ENCODE measurements at places on chromosomes 12 and 14.

GRCh38 chr12:109482894-109483293, 5.5 kb downstream of the UBE3B start:
- DNase-seq = no peak

- DNase-seq = no peak
Observed at GRCh38 chr12:71710276-71711125, 24.6 kb downstream of the TMEM19 start.

- no peak for DNase-seq
Observed at GRCh38 chr12:124827588-124828184, 36.0 kb downstream of the SCARB1 start.

DNA sequence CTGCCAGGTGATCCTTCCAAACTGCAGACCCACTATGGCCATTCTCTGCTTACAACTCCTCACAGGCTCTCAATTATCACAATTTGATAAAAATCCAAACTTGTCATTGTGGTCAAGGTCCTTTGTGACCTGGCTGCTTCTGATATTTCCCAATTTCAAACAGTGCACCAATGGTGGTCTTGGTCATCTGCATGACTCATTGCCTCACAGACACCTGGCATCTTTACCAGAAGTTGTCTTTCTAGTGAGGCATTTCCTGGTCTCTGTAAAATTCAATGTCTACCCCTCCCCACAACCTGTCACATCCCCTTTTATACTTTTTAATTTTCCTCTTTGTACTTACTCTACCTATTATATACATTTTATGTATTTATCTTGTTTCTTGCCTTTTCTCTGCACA, 17.8 kb upstream of the PAPOLA start:
- no peak for DNase-seq

DNA sequence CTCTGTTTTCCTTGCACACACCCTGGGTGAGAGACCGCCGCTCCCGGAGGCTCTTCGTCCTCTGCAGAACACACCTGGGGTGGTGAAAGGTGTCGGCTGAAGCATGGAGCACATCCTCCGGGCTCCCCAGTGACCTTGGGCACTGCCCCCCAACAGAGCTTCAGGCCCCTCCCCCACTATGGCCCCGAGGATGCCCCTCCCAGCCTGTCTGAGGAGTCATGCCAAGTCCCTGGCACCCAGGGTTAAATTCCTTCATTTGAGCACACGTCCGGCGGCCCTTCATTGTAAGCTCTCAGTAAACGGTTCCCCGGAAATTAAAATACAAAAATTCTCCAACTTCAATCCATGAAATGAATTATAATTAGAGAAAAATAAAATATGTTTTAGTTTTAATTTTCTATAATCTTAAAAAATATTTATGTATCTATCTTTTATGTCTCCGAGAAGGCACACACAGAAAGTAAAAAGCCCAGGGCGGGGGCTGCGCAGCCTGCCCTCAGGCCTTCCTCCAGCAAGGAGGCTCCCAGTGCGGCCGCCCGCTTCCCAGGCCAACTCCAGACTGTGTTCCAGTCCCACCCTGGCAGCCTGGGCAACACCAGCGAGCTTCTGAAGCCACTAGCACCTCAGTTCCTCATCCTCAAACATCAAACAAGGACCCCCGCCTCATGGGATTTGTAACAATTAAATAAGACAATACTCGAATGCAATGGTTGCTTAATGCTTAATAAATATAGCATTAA, 63.5 kb downstream of the TMEM132D start:
- no peak for DNase-seq

GRCh38 chr12:19273482-19274330, 144.2 kb downstream of the PLEKHA5 start:
- DNase-seq = peak; percentile 45

DNA sequence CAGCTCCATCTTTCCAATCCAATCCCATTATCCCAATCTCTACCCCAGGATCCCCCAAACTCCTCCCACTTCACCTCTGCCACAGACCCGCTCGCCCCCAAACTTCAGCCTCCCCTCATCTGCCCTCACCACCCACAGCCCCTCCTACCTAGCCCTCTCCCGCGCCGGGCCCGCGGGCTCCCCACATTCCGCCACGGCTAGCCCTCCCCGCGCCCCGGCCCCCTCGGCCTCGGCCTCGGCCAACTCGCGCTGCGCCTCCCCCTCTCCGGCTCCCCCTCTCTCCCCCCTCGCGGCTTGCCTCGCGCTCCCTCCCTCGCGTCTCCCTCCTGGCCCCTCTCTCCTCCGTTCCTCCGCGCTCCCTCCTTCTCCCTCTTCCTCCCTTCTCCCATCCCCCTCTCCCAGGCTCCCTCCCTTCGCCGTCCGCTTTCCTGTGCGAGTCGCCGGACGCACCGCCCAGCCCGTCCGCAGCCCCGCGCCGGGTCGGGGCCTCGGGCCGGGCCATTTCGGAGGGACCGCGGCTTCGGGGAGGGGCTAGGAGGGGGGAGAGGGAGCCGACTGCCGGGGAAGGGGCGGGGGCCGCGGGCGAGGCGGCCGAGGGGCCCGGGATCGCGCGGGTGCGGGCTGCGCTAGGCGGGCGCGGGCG, at the start of gene ATN1:
TSS of gene ATN1 (plus strand) at position 581 of the 643 bp plus-strand sequence. CDS start 6,043 bp downstream, outside the sequence.
- no peak for DNase-seq

DNA sequence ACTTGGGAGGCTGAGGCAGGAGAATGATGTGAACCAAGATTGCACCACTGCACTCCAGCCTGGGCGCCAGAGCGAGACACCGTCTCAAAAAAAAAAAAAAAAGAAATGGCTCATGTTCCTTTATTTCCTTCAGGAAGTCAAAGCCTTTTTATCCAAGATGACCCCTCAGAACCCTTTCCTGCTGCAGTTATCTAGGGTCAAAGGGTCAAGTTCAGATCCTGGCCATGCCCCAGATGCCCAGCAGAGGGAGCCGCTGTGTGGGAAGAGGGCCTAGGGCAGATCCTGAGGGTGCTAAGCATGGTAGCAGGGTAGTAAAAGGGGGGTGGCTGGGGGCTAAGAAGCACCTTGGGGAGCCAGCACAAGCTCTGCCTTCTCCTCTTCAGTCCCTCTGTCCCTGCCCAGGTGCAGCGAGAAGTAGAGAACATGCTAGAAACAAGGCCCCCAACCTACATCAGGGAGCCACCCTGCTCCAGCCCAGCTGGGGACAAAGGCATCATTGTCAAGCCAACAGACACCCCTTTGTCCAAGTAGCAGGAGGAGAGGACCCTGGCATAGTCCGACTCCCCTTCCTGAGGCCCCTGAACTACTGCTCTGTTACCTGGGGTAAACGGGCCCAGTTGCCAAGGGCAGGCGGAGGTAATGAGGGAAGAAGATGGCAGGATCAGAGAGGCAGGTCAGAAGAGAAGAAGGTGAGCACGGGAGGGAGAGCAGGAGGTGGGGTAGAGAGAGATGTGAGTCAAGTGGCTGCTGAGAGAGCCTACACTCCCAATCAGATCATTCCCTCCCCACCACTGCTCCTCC, 6.5 kb downstream of the NFE2 start:
- no peak for DNase-seq

DNA sequence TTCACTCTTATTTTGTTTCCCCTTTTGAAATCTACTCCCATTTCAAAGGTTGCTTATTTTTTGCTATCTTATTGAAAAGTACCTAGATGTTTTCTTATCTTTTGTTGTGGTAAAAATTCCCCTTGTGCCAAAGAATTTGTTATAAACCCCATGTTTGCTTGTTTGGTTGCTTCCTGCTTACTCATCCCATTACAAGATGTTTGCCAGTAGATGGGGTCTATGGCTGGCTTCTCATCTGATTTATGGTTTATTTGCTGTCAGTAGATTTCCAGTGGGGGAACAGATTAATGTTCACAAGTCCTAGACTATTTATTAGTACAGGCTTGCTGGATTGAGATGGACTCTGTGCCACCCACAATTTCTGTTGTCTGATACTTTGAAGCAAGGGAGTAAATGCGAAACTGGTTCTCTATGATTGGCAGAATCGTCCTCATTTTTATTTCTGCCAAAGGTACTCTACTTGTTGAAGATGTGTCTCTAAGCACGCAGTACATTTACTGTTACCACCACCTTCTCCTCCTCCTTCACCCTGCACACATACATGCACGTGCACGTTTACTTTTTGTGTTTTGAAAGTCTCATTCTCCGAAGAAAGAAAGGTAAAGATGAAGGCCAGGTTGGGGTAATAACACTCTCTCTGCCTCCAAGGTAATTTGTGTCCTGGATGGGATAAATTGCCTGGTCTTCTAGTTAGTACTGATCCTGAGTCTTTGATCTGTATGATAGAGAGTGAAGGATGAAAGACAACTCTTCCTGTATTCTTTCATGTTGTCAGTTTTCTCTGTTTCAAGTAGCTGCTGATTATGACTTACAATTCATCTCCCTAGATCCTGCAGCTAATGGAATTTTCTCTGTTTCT, 117.2 kb upstream of the ATP2B1 start:
- no peak for DNase-seq

- no peak for DNase-seq
Observed at GRCh38 chr12:132167611-132168310, 23.5 kb downstream of the NOC4L start.

DNA sequence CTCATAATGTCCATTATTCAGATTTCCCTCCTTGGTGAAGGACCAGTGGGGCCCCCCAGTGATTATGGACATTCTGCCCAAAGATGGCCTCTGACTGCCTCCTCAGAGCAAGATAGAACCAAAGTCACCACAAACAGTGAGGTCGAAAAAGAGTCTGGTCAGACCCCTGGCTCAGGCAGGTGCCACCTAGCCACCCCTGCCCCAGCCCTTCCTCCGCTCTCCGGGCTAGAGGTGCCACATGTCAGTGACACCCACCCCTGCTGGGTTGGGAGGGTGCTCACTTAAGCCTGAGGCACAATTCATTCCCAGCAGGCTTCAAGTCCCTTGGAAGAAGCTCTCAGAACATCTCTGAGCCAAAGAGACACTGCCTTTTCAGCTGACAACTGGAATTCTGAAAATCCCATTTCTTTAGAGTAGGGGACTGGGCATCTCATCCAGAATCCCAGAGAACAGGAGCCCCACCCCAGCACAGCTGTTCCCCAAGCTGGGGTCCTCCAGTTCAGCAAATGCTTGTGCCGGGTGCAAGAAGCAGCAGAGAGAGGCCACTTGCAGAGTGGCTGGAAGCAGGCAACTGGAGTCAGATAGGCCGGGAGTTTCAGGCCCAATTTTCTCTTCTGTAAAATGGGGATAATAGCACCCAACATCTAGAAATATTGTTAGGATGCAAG, 50.3 kb downstream of the ISCA2 start:
- DNase-seq = no peak

GRCh38 chr12:100553936-100554335, 19.5 kb upstream of the GAS2L3 start:
- no peak for DNase-seq

- no peak for DNase-seq
Observed at GRCh38 chr14:89015016-89015415, 190.6 kb downstream of the TTC8 start.

DNA sequence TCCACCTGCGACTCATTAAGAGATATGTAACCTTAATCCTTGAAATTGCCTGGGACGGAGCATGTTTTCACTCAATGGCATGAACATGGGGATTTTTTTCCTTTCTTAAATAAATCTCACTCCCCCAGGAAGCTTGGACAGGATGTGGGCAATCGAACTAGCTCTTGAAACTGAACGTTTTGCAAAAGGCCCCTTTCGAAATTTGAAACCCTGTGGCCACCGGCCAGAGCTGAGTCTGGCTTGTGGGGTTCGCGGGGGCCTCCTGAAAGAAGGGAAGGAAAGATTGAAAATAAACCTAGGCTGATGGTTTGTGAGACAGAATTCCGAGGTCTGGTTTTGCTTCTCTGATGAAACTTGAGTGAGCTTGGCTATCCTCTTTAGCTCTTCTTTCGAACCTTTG, 101.4 kb upstream of the RTL1 start:
- DNase-seq = no peak

DNA sequence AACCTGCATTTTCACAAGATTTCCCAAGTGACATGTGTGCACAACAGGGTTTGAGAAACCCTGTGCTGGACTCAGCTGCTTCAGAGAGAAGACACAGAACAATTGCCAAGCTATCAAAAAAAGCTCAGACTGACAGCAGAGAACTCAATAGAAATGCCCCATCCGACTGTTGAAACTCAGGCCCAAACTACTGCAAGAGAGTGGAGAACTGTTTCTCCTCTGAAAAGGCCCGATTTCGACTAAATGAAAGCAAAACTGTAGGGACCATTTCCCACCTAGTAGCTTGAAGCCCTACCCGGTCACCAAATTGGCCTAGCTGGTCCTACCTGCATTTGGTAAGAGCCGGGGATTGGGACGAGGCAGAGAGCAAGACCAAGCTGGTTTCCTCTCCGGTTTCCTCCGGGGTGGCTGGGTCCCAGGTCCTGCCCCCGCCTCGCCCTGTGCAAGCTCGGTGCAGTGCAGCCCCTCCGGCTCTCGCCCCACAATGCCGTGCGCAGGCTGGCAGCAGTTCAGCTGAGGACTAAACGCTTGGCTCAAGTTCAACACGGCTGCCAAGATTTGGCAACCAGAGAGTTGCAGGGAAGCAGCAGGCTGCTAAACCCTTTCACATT, 1180.6 kb downstream of the VRK1 start:
- peak; percentile 37 for DNase-seq

DNA sequence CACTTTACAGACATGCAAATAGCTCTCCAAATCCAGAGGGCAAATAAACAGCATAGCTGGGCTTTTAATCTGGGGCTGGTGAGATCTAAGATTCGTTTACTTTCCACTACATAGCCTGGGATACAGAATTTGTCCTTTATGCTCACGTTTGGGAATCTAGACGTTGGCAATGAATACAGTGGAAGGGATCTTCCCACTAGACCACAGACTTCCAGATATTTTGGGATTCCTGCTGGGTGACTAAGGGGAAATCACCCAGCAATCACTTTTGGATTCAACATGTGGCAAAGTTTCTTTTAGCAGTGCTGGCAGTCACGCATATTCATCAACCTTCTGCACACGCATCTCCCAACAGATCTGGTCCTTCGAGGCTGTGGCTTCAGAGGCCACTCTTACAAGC, 23.5 kb downstream of the APPL2 start:
- DNase-seq = no peak

- DNase-seq = no peak
Observed at GRCh38 chr14:31541702-31542101, 19.5 kb upstream of the NUBPL start.

DNA sequence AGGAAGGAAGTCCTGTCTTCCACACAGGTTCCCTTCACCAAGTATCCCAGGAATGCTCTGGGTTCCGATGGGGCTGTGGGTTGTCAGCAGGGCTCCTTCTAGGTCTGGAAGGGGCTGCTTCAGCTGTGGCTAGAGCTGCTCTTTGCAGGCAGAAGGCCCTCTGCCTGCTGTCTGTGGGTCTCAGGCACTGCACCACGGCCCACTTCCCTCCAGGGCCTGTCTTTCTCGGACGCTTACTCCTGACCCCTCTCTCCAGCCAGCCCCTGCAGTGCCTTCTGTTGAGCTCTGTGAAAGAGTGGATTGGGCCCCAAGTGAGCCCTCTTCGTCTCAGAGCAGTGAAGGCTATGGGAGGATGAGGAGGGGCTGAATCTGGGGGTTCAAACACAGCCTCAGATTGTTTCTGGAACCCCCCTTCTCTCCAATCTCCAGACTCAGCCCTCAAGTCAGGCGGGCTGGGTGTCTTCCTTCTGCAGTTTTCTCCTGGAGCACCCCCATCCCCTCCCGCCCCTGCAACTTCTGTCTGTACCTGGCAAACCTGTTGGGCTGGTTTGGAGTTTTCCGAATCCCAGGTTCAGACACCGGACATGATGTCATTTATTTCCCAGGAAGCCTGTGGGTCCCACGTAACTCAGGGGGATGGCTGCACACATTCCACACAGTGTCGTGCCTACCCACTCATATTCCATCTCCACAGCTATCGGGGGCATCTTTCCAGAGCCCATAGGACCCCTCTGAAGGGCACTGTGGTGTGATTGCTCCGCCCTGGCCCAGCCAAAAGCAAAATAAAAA, 24.9 kb upstream of the SPPL3 start:
- no peak for DNase-seq

Measured in stimulated activated CD8-positive, alpha-beta memory T cell treated with anti-CD3 and anti-CD28 coated beads, Interleukin-2, amount 100 ng/mL, for 1 hour (primary cell).